ENCODE measurements at places on chromosomes 1 and 21. TPM values are rescaled to one million over a fixed set of nuclear protein-coding genes. Genes with fewer than 3 reads are reported as not detected.

TFF3 gene
- total RNA-seq, result not detected

HSD3B2 gene
- total RNA-seq, result not detected

BLACAT1 gene
- total RNA-seq, result 2.5 TPM

IVL gene
- 0.79 TPM for total RNA-seq

AQP10 gene
- total RNA-seq, result not detected

ADAM15 gene
- 110 TPM for total RNA-seq

TMPRSS15 gene
- not detected for total RNA-seq

CD1B gene
- total RNA-seq, result not detected

NEK2 gene
- 8.2 TPM for total RNA-seq

IQCC gene
- 0.54 TPM for total RNA-seq

VHLL gene
- not detected for total RNA-seq

BCAR3 gene
- 66.3 TPM for total RNA-seq

ARHGEF11 gene
- 36.1 TPM for total RNA-seq

RSPH1 gene
- 0.39 TPM for total RNA-seq

All from placental epithelial cell (primary cell).